ENCODE measurements at places on chromosomes 12 and 14.

GRCh38 chr14:53946071-53946403, 10.6 kb downstream of the BMP4 start:
- no peak for DNase-seq

DNA sequence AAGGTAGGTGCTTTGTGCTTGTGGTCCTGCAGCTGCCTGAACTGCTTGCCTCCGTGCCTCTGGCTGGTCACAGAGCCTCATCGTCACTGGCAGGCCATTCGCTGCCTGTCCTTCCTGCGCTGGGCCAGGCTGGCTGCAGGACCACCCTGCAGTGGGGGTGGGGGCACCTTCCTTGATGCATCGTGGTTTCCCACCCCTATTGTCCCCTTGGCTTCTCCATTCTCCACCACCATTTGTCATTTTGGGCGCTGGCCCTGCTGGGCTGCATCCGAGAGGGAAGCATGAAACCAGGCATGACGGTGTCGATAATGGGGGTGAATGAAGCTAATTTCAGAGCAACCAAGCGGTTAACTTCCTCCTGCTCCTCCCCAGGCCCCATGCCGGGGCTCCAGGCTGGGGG, 127.7 kb downstream of the NRXN3 start:
- DNase-seq, result no peak

GRCh38 chr14:102189874-102190273, 50.2 kb downstream of the WDR20 start:
- DNase-seq, result no peak

DNA sequence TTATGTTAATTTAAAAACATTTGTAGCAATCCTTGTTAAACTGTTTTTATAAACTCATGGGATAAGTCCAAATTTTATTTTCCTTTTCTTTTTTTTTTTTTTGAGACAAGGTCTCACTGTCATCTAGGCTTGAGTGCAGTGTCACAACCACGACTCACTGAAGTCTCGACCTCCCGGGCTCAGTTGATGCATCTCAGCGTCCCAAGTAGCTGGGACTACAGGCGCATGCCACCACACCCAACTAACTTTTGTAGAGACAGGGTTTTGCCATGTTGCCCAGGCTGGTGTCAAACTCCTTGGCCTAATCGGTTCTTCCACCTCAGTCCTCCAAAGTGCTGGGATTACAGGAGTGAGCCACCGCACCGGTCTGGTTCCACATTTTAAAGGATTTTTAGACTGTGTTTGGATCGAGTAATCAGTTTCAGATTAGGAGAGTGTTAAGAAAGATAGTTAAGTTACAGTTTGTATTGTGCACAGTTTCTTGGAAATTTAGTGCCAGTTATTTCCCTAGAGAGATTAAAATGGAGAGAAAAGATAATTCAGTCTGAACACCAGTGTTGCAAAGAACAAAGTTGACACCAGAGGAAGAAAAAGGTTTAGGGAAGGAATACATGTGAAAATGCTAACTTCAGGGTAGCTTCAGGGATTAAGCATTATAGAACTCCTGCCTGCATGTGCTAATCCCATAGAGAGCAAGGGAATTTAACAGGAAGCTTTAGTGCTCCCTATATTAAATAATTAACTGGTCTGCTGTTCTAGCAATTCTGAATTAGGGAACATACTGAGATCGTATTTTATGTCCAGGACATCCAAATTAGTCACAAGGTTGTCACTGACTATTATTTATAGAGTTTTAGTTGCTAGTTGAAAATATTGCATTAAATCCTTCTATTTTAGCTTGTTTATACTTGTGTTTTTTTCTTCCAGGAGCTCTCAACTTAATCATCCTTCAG, 10.1 kb downstream of the RAP1B start:
- DNase-seq, result no peak

- DNase-seq, result no peak
These were observed 57.9 kb upstream of the SLCO1B1 start for GRCh38 chr12:21073129-21073528.

DNA sequence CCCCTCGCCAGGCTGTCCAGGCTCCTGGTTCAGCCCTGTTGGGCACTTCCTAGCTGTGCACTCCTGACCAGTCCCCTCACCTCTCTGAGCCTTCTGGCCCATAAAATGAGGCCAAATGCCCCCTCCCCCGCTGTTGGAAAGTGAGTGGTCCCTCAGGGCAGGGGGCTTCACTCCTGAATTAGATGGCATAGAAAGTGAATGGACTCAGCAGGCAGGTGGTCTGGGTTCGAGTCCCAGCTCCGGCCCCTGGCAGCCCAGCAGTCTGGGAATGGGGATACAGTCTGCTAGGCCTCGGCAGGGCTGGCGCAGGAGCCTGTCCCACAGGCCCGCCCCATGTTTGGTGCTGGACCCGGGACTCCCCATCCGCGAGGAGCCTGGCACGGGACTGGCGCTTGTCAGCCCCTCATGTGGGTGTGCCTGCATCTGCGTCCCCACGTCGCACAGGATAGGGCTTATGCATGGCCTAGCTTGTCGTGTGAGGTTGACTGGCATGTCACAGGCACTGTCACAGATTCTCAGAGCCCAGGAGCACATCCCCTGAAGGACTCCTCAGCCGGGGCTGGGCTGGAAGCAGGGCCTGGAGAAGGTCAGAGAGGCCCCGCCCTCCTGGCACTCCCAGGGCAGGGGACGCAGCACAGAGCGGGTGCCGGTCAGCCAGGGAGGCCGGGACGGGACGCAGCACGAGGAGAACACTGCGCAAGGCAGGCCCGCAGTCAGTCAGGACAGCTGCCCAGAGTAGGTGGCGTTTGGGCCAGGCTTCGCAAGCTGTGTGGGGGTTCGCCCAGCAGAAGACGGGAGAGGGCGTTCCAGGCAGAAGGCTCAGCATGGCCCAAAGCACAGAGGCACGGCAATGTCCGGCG, 40.5 kb downstream of the DIO3 start:
- DNase-seq, result no peak

DNA sequence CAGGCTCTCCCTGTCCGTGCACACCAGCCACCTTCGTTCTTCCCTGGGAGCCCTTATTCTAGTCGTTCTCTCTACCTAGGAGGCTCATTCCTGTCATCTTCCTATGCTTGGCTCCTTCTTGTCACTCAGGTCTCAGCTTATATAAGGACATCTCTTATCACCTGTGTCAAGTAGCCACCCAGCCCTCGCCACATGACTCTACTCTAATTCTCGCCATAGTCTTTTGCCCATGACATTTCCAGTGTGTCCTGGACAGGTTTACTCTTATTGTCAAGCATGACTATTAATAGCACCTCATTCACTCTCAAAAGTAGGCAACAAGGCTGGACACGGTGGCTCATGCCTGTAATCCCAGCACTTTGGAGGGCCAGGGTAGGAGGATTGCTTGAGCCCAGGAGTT, 175.7 kb upstream of the NUDT4 start:
- no peak for DNase-seq
